Stimulated activated CD8-positive, alpha-beta memory T cell treated with anti-CD3 and anti-CD28 coated beads, Interleukin-4, amount 100 ng/mL, for 48 hours (primary cell): ENCODE measurements at places on chromosomes 1 and 21.

- no peak for DNase-seq
Measured at GRCh38 chr1:230029244-230029941, 37.6 kb upstream of the GALNT2 start.

GRCh38 chr21:35737899-35738346 lies 322.4 kb downstream of the SETD4 start:
- DNase-seq: no peak

- no peak for DNase-seq
Measured at GRCh38 chr1:30728832-30729638, 5.7 kb upstream of the MATN1 start.

DNA sequence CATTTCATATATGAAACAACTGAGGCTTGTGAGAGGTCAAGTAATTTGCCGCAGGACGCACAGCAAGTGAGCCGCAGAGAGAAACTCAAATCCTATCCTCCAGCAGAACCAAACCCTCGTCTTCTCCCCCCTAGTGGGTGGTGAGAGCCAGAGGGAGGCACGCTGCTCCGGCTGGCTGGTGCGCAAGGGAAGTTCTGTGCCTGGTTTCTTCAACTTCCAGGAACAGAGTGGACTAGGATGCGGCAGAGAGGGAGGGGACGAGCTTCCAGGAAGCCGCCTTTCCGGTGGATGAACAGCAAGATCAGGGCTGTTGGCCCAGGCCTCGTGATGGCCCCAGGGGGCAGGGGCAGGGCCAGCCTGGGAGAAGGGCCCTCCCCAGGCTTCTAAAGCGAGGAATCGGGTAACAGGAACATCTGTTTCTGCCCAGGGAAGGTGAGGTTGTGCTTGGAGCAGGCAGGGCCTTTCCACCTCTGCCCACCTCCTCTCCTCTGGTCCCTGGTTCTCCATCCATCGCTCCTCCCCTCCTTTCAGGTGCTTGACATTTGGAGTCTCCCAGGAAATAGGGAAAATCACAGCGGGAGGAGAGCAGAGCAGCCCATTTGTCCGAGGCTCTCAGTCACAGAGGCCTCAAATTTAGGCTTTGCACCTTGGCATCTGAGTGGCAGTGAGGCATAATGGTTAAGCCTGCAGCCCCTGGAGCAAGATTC lies 16.8 kb upstream of the PDIK1L start:
- DNase-seq: no peak

- DNase-seq: no peak
Measured at GRCh38 chr1:8736927-8737326, 80.5 kb downstream of the RERE start.

GRCh38 chr1:217141711-217142110 lies 418.5 kb upstream of the ESRRG start:
- no peak for DNase-seq

- DNase-seq: no peak
Measured at GRCh38 chr1:228314658-228315483, 91.8 kb downstream of the TRIM11 start.

DNA sequence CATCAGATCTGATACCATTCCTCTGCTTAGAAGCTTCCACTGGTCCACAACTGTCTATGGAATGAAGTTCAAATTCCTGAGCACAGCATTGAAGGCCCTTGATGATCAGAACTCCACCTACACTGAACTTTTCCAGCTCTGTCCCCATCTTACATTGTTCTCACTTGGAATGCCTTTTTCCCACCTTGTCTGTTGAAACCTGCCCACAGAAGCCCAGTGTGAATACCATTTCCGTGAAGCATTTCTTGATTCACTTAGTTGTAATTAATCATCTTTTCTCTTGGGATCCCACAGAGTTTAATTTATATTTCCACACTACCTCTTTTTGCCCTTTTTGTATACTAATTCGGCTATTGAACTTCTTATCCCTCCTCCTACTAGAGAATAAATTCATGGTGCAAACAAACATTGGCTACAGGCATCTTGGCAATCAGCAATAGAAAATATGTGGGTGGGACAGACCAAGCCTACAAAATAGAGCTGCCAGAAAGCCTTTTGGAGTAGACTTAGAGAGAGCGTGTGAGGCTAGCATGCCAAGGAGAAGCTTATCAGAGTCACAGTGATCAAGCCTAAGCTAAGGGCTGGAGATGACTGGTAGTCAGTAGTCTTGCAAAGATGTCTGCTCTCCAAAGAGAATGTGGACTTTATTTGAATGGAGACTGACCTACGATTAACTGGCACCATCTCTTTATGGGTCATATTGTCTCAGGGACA lies 26.1 kb downstream of the NHLH2 start:
- no peak for DNase-seq

- no peak for DNase-seq
Measured at GRCh38 chr1:27316860-27317259, 5.1 kb upstream of the TMEM222 start.

DNA sequence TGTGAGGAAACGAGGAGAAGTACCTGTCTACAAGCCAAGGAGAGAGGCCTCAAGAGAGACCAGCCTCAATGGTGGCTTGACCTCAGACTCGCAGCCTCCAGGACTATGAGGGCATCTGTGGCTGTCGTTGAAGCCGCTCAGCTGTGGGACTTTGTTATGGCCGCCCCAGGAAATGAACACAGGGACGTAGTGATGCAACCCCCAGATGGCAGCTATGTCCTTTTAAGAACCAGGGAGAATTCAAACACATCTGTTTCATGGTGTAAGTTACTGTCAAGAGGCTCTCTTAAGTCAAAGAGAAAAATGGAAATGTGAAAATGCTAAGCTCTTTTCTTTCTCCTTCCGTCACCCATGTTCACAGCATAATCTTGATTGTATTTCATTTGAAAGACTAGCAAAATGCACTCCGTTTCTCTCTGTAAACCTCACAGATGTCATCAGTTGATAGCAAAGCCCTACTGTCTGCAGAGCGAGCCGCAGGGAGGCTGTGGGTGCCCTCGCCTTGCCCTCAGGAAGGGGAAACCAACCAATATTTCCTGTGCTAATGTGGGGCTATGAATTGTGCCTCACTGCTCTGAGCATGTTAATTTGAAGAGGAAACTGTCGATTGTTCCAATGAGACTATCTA lies 21.3 kb downstream of the UBASH3A start:
- peak; percentile 80 for DNase-seq

DNA sequence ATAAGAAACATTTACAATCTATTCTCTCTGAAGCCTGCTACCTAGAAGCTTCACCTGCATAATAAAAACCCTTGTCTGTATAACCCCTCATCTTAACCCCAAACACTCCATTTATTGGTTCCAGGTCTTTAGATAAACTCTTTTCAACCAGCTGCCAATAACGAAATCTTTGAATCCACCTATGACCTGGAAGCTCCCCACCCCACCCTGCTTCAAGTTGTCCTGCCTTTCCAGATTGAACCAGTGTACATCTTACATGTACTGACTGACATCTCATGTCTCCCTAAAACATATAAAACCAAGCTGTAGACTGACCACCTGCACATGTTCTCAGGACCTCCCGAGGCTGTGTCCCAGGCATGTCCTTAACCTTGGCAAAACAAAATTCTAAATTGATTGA lies 50.7 kb upstream of the VWA5B1 start:
- DNase-seq: no peak

DNA sequence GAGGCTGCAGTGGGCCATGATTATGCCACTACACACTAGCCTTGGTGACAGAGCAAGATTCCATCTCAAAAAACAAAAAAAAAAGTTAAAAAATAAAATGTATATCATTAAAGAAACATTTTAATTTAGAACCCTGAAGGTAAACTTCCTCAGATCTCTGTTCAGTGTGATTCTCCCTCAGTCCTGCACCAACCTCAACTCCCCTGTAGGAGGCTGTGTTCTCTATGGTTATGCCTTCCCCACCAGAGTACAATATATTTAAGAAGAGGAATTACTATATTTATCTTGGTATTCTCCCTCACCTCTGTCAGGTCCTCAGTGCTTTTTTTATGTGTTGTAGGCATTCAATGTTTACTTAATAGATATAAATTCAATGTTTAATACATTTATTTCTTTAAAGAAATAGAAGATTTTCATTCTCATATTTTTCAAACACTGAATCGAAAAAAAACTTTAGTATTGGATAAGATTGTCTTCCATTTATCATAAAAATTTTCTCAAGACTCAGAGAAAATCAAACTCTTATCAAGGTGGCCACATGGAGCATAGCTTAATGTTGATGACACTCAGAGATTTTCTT lies 4.8 kb upstream of the LRRC8B start:
- no peak for DNase-seq

DNA sequence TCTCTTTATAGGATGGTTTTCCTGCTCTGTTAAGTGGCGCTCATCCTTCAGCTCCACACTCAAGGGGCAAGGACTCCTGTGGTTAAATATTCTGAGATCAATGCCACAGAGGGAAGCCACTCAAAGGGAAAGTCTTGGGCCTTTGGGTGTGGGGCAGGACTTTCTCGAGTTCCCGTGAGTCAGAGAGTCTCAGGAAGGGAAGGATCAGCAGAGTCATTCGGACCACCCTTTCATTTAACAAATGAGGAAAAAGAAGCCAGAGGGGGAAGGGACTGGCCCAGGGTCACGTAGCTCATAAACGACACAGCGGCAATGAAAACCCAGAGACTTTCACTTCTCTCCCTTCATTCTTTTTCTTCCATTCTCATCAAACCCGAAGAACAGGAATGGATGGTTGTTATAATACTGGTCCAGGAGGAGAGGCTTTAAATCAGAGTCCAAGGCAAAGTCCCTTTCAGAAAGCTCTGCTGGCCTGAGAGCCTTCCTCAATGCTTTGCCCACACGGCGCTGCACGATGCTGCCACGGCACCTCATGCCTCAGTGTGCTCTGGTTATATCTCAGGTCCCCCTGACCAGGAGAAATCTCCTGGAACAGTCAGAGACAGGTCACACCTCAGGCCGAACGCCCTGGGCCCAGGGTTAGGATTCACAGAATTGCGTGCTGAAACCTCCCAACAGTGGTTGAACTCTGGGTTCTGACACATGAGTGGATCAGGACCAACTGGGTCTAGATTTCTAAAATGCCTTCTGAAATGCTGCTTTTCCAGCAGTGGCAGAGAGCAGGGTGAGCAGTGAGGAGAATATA lies 65.3 kb downstream of the TENT5C start:
- no peak for DNase-seq

DNA sequence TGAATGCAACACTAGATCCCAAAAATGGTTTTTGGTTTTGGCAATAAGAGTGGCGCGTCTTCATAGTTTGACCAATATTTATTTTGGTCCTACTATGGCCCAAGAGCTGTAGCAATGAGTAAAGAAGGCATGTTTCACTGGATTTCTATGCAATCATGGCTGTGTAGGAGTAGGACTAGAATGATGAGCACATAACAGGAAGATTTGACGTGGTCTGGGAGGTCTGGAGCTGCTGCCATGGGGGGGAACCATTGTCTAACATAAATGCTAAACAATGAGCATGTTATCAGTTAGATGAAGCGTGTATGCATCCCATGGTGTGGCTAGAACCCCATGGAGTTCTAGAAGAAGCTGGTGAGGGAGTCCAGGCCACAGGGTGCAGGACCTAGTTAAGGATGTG lies 38.3 kb downstream of the OLIG1 start:
- no peak for DNase-seq

DNA sequence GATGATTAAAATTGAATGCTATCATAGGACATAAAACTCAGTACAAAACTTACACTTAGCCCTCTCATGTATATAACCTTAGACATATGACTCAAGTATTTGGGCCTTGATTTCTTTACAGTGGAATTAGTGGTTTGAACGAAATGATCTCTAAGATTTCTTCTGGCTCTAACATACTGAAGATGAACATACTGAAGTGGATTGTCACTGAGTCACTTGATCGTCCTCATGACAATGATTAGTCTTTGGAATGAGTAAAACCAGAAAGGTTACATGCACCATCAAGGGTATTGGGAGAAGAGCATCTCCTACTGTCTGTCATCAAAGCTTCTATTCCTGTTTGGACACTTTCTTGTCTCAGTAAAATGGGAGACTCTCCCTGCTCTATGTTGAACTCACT lies 17.4 kb downstream of the FMN2 start:
- DNase-seq: no peak

DNA sequence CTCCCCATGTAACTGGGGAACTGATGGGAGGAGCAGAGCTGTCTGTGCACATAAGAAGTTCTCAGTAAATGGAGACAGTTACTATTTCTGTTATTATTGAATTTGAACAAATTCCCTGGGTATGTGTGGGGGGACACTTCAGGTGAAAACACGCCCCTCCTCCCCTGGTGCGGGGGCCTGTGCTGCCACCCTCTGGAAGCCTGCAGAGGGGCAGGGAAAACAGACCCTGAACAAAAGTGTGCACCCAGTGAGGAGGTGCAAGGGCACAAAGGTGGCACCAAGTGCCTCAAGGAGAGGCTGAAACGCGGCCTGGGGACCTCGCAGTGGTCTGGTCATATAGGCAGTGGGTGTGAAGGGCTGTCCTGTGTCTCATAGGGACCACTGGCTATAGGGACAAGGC lies 18.2 kb upstream of the NADK start:
- DNase-seq: peak; percentile 31

DNA sequence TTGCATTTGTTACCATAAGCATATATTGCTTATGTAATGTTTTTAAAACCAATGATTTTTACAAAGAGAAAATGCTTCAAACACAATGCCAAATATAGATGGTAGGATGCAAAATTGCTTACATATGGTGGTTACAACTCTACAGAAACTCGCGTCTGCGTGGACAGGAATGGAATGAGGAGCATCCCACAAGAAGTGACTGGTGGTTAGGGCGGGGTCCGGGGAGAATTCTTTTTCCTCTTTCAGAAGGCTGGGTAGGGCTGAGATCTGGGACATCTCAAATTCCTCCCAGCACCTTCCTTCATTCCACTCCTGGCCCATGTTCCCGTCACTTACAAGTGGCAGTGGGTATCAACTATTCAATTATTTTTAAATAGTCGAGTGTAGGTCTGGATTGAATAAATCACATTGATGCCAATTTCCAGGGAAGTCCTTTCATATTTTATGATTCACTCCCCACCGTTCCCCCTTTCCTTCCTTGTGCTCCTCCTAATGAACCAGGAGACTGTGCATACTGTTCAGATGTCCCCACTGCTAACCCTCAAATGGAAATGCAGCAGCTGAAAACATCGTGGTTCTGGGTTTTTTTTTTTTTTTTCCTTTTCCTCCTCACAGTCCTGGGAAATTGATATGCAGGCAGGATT lies 174.5 kb upstream of the POU3F1 start:
- DNase-seq: no peak

DNA sequence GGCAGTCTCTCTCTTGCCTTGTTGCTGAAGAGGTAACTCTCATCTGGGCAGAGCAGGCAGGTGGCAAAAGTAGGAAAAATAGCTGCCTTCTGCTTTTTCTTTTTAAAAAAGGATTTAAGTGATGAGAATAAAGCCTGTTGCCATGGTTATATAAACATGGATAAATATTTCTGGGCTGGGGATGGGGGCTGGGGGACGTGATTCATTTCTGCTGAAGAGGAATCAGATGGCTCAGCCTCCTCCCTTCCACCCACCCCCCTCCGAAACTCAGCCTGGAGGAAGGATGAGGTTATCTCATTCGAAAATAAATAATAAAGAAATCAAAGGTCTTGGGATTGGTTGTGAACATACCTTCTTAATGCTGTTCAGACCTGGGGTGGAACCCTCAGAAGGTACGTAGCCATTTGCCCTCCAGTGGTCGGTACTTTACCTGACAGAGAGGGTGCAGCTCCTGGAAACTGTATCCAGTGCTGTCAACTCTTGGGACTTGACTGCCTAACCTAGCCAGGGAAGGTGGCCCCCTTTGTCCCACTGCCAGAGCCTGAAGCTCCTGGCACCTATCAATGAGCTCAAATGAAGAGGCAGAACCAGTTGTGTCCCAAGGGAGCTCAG lies 3.8 kb upstream of the INKA2 start:
- DNase-seq: no peak
